Stimulated activated naive CD4-positive, alpha-beta T cell treated with Interleukin-2 at 50 U/mL for 16 hours (primary cell): ENCODE measurements at places on chromosomes 6 and 20.
A peak's percentile ranks its signal among the peaks of the same experiment; 100 is the strongest.

GRCh38 chr6:103838457-103838856, 1021.3 kb downstream of the HACE1 start:
- DNase-seq = no peak

GRCh38 chr6:143598466-143599080, 79.2 kb upstream of the PHACTR2 start:
- no peak for DNase-seq

DNA sequence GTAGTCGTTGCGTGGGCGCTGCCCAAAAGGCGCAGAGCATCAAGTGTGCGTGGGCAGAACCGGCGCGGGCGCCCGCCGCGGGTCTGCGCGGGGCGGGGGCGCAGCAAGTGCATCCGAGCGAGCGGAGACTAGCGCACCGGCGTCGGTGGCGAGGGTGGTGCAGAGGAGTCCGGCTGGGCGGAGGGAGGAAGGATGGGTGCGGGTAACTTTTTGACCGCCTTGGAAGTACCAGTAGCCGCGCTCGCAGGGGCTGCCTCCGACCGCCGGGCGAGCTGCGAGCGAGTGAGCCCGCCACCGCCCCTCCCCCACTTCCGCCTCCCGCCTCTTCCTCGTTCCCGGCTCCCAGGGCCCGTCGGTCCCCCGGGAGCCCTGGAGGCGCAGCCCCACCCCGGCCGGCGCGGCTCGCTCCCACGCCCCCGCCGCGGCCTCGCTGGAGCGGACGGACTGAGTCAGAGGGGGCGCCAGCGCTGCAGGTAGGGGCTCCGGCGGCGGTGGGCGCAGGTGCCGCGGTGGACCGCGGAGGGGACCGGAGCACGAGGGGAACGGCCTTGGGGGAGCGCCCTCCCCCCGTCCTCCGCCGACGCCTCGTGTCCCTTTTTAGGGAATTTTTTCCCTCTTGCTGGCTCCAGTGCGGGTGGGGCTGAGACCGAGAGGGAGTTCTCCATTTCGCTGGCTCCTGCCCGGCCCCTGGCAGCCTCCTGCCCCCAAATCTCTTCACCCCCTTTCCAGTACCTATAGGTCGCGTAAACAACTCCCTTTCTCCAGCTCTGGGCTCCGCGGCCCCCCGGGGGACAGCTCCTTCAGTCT, 1.6 kb upstream of the DBNDD2 start:
- peak; percentile 38 for DNase-seq

- DNase-seq = no peak
These were observed 57.0 kb downstream of the RNF144B start for GRCh38 chr6:18444111-18444510.

DNA sequence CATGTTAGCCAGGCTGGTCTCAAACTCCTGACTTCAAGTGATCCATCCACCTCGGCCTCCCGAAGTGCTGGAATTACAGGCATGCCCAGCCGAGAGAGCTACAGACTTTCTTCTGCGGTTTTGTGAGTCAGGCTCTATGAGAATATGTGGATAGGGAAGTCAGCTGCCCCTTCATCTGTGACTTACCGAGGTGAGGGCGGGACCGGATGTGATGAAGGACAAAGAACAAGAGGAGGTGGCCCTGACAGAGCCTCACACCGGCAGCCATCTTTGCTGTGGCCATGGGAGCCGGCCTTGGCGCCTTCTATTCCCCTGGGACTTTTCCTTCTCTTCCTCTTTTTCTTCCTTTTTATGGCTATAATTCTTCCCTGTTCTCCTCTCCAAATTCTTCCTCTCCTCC, 67.0 kb downstream of the IYD start:
- no peak for DNase-seq

GRCh38 chr6:12605888-12606345, 110.7 kb upstream of the PHACTR1 start:
- peak; percentile 10 for DNase-seq

DNA sequence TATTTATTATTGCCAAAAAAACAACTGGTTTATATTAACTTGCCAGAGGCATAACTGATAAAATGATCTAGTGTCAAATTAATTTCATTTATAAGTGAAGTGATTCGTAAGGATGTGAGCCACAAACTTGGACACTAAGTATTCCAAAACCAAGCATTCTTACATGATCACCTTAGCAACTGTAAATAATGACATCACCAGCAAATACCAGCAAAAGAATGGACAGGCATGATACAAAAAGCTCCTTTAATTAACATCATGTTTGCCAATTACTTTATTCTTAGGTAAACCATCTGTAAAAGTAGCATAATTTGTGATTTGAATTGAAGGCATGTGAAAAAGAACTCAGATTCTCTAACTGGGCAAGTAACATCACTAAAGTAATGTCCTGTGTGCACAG, 17.2 kb upstream of the FNDC1 start:
- no peak for DNase-seq

GRCh38 chr20:32702706-32703425, 29.1 kb upstream of the C20orf203 start:
- no peak for DNase-seq

DNA sequence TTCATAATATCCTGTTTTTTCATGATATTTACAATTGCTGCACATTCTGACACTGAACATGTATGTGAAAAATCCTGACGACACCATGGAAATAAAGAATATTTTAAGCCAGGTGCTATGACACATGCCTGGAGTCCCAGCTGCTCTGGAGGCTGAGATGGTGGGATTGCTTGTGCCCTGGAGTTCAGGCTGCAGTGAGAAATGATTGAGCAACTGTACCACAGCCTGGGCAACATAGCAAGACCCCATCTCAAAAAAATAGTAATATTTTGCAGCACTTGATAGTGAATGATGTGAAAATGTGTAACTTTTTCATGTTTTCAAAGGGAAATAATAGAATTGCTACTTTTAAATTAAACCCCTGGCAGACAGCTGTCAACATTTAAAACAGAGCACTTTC, 137.1 kb downstream of the ADGRG6 start:
- DNase-seq = no peak

DNA sequence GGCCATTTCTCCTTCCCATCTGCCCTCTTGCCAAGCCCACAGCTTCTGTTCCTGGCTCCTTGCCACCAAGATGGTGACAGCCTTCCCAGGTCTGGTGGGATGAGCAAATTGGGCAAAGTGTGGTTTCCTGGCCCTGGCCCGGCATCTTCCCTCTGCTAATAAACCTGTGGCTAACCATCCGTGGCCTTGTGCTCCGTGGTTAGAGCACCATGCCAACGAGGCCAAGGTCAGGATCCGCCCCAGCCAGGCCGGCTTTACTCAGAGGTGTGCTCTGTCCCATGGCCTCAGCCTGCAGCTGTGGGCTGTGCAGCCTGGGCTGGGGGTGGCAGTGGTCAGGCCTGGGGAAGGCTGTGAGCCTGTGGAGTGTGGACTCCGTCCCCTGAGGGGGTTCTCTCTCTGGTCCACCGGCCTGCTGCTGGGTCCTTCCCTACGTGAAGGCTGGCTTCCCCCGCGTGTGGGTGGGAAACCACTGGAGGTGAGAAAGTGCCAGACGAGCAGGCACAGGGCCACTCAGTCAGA, 117.4 kb downstream of the VEGFA start:
- DNase-seq = no peak
